ENCODE measurements at places on chromosomes 4 and X.

DNA sequence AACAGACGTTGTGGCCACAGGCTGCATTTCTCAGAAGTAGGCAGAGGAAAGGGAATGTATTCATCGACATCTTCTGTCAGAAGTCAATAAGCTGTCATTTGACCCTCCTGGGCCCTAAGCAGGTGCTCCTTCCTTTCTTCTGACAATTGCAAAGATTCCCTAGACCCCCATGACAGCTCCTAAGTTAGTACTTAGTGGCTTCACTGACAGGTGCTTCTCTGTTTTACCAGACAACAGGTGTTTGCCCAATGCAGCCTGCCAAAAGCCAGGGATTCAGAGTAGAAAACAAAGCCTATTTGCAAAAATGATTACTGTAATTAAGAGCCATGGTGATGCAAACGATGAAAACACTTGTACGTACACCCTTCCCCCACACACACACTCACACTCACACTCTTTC is 7.5 kb upstream of the FGF5 start:
- DNase-seq, result no peak

GRCh38 chrX:112254896-112255295 is 172.3 kb upstream of the TRPC5 start:
- DNase-seq, result no peak

- no peak for DNase-seq
Observed at GRCh38 chr4:123819362-123820035, 422.9 kb downstream of the SPRY1 start.

GRCh38 chr4:127463883-127464282 is 168.9 kb upstream of the INTU start:
- DNase-seq, result no peak

DNA sequence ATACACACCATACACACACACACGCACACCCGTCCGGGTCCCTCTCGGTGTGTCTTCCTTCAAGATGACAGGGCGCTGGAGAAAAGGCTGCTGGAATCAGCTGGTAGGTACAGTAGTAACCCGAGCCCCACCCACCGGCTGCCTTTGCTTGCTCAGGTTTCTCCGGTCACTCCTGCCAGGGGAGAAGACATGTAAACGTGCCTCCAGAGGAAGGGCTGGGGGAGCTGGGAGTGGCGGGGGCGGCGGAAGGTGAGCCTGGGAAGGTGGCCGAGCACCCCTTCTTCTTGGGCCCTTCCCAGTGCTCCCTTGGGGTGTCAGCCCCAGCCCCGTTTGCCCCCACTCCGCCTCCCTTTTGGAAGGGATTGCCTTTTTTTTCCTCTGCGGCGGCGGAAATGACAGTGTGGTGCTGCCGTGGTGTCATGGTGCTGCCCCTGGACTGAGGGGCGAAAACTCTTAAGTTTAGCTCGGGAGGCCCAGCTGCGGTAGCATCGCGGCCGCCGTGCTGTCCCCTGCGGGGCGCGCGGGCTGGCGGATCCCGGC is at the start of gene MID2:
Gene MID2, plus strand, starts transcription at position 169 of the 540 bp plus-strand sequence. CDS start 561 bp downstream, outside the sequence.
- no peak for DNase-seq

- DNase-seq, result no peak
Observed at GRCh38 chrX:77771601-77772000, 14.4 kb downstream of the ATRX start.

GRCh38 chrX:137031039-137031438 is 2.8 kb downstream of the GPR101 start:
- no peak for DNase-seq

DNA sequence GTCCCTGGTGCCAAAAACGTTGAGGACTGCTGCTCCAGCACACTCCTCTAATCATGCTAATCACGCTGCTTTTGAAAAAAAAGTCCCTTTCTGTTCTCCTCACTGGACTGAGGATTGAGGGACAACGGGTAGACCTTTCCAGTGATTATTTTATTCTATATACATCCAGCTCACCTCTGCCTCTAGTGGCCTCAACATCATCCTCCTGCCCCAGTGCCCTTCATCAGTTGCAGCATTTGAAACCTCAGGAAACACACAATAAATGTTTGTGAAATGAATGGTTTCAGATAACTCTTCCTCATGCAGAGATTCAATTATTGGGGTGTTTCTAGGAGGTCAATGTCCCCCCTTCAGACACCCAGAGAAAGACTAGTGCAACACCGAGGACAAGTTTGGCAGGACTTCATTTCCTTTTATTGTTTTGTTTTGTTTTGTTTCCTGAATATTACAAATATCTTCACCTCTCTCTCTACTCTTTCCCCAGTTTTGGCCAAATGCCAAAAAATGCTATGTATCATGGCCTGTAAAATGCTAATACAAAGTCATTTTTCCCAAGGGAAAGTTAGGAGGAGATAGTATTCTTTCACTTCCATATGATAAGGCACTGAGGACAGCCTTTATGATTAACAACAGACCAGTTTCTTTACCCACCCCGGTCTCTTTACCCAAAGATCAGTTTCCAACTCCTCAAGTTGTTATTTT is 460.1 kb upstream of the SLIT2 start:
- no peak for DNase-seq

GRCh38 chrX:9271789-9272525 is 192.9 kb upstream of the TBL1X start:
- DNase-seq, result no peak

- peak; percentile 0 for DNase-seq
Observed at GRCh38 chrX:7444967-7445366, 297.0 kb upstream of the PUDP start.

DNA sequence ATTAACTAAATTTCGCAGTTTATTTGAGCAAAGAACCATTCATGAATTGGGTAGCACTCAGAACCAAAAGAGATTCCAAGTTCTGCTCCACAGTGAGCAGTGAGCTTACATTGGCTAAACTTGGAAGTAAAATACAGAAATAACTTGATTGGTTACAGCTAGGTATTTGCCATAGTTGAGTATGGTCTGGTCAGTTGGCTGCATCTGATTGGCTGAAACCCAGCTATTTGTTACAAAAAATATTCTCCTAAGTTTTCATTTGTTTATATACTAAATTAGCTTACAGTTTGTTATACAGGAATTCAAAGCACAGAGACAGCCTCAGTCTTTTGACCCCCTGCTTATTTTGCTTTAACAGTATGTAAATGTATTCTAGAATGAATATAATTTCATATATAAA is 215.1 kb downstream of the RELL1 start:
- no peak for DNase-seq

DNA sequence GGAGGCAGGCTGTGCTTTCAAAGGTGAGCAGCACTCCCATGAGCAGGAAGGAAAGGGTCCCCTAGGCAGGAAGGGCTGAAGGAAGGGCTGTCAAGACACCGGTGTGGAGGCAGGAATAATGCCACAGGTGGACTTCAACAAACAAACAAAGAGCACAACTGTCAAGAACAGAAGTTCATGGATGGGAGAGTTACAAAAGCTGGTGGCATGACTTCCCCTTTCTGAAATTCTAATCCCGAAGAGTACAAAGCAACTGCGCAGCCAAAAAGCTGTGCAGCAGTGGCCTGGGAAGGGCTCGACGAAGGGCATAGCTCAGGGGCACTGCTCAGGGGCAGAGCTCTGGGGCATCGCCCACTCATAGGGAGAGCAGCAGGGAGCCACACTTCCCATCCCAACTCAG is 582.3 kb upstream of the DIPK2B start:
- no peak for DNase-seq

DNA sequence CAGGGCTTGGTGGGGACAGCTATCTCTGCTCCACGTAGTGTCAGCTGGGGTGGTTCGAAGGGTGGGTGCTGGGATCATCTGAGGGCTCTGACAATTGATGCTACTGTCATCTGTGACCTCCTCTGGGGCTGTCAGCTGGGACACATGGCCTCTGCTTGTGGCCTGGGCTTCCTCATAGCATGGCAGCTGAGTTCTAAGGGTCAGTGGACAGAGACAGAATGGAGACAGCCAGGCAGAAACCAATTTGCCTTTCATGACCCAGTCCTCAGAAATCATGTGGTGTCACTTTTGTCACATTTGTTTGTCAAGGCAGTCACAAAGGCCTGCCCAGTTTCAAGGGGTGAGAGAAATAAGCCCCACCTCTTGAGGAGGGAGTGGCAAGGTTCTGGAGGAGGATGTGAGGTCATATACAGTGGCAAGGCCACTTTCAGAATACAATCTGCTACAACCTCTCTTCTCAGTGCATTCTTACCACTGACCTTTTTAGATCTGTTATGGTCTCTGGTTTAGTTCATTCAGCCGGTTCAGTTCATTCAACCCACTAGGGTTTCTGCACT is 103.6 kb upstream of the BCOR start:
- DNase-seq, result no peak

DNA sequence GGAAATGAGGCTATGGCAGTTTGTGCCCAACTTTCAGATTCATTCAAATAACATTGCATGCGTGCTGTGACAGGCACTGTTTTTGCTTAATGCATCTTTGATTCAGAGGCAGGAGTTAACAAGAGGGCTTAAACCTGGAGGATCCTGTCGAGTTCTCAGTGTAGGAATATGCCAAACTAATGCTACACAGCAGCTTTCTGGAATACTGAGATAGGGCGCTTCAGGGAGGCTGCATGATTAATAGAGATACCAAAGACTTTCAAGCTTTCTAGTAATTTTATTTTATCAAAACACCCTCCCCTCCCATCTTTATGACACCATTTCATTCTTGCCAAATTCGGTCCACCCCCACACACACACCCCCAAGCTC is 636 bp upstream of the TIMM8A start:
- no peak for DNase-seq

- no peak for DNase-seq
Observed at GRCh38 chr4:182853731-182854330, 63.4 kb downstream of the DCTD start.

- no peak for DNase-seq
Observed at GRCh38 chrX:137748827-137749226, 182.9 kb downstream of the ZIC3 start.

DNA sequence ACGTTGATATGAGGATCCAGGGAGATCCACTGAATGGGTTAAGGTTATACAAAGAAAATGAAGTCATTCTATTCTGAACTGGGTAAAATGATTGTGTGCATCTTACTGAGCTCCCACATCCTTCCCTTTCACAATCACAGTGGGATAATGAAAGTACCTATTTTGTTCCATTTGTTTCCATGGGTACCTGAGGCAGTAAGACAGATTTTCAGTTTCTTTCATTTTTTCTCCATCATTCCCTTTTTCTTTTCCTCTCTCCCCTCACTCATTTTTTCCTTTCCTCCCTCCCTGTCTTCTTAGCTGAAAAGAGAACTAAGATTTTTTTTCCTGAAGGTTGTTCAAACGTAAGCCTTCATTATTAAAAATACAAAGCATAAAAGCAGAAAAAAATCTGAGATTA is 4.6 kb downstream of the GRIA2 start:
- no peak for DNase-seq

GRCh38 chr4:37726666-37727065 is 40.5 kb upstream of the RELL1 start:
- DNase-seq, result no peak

GRCh38 chr4:25449688-25450087 is 72.6 kb downstream of the ANAPC4 start:
- no peak for DNase-seq

DNA sequence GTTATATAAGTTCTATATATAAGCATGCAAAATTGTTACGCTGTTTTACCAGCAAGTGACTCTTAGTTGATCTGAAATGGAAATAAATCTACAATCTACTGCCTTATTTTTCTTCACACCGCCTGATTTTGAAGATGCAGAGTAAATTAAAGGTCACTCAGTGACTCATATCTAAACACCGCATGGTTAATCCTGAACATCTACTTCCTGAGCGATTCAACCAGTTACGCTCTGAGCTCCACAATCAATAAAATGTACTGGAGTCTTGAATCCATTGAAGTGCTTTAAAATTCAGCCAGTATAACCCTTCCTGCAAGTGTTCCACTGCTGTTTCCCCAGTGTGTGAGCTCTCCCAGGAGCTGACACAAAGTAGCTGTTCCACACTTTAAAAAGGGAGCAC is 192.8 kb downstream of the SLC7A11 start:
- DNase-seq, result no peak

- DNase-seq, result no peak
Observed at GRCh38 chrX:10949541-10949940, 161.6 kb upstream of the HCCS start.

- DNase-seq, result no peak
Observed at GRCh38 chrX:150990910-150991309, 7.8 kb downstream of the HMGB3 start.

GRCh38 chr4:119858176-119858575 is 208.5 kb downstream of the MAD2L1 start:
- no peak for DNase-seq

DNA sequence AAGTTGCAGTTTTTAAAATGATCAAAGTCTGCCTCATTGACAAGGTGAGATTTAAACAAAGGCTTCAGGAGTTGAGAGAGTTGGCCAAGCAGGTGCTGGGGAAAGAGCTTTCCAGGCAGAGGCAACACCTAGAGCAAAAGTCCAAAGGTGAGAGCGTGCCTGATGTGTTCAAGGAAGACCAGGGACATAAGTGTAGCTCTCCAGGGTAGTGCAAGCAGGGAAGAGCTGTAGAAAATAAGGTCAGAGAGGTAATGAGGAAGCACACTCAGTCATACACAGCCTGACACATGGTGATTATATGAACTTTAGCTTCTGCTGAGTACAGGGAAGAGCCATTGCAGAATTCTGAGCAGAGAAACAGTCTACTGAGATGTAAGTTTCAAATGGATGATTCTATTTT is 265.0 kb upstream of the NWD2 start:
- DNase-seq, result no peak

DNA sequence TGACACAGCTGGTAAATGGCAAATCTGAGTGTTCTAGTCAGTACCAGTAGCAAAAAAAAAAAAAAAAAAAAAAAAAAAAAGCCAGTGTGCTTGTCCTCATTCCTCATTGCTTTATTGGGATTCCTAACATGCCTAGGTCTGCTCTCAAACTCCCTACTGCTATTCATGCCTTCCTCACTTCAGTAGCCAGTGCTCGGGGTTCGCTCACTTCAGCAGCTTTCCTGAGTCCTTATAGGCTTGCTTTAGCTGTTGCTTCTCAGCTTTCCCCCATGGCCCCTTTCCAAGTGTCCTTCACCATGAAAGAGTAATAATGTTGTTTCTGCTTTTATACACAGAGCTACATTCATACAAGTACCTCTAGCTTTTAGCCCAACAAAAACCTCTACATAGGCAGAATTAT is 30.8 kb downstream of the SLITRK2 start:
- no peak for DNase-seq

DNA sequence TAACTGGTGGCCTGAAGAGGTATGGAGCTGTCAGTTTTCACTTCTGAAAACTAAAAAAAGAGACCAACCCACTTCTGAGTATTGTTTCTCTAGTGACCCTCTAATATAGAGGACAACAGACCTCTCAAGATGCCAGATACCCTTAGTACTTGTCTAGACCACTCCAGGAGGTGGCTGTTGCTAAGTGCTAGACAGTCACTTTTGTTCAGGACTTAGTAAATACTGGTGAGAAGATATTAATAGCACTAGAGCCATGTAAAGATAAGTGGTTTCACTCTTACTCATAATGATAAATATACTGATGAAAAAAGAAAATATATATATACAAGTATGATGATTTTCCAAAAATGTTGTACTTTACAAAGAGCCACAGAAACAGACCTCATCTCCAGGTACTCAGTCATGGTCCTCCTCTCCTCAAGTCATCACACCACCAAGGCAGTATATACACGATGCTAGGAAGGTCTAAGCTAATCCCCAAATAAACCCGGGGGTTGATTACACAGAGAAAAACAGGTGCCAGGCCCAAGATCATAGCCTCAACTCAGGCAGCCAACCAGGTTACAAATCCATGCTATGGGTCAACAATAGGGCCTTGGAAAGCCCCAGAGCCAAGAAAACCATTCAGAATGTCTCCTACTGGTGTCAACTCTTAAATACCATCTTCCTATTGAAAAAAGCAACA is 66.9 kb downstream of the ARHGEF9 start:
- DNase-seq, result no peak

- no peak for DNase-seq
Observed at GRCh38 chr4:55169352-55169961, 44.1 kb upstream of the KDR start.

All from stimulated activated CD8-positive, alpha-beta memory T cell treated with anti-CD3 and anti-CD28 coated beads, Interleukin-15, amount 100 ng/mL, for 48 hours (primary cell).